Epithelial cell of proximal tubule (primary cell): ENCODE measurements at places on chromosomes 5 and 9. TPM values are rescaled to one million over a fixed set of nuclear protein-coding genes. Genes with fewer than 3 reads are reported as not detected.

The EGFLAM gene
- total RNA-seq, result 0.17 and 1.2 TPM in 2 replicates

DNA sequence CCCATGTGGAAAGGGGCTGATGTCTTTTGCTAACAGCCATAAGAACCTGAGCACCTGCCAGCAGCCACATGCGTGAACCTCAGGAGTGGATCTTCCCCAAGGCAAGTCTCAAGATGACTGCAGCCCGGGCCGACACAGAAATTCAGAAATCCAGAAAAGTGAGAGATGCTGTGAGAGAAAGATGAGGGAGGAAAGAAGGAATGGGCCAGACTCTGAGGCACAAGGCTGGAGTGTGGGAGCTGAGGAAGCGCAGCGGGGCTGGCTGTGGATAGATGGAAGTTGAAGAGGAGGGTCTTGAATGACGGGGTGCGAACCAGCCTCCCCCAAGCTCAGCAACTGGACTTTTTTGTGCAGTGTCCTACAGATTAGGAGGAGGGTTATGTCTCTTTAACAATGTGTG is 337.8 kb downstream of the GADD45G start:
- DNase-seq, result no peak

GRCh38 chr5:178664141-178664540 is 37.3 kb upstream of the CLK4 start:
- no peak for DNase-seq

The EGFL7 gene
- 15.6 and 35.0 TPM in 2 replicates for total RNA-seq

- no peak for DNase-seq
These were observed 4.8 kb upstream of the SNAPC4 start for GRCh38 chr9:136404801-136405136.

DNA sequence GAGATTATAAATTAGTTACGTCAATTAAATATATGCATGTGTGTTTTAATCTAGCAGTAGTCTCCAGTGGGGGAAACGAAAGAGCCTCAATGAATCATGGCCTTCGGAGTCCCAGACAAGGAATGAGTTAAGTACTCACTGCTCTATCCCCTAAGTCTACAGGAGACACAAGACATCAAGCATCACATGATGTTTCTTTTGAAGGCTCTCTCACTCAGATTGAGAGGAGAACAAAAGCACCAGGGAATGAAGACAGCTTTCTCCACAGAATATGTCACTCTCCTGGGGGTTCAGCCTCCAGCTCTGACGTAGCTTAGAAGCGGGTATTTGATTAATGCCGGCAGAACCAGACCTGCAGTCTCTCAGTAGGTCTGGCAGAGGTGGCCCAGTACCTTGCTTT is 381.4 kb downstream of the ACTL7B start:
- no peak for DNase-seq

DNA sequence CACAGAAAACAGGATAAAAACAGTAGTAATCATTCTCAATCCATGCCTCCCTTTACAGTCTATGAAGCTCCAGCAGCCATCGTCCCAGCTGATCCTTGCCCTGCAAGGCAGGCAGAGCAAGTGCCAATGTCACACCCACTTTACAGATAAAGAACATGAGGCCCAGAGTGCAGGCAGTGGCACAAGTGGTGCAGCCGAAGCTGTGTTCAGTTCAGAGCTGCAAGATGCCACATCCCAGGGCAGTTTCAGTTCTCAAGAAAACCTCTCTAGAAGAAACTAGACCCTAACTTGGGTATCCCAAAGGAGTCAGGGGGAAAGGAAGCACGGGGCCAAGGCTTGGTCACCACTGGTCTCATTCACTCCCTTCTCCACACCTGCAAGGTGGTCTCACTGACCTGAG is 34.6 kb upstream of the CPLX2 start:
- no peak for DNase-seq

The RABL6 gene
- total RNA-seq, result 114 and 160 TPM in 2 replicates

DNA sequence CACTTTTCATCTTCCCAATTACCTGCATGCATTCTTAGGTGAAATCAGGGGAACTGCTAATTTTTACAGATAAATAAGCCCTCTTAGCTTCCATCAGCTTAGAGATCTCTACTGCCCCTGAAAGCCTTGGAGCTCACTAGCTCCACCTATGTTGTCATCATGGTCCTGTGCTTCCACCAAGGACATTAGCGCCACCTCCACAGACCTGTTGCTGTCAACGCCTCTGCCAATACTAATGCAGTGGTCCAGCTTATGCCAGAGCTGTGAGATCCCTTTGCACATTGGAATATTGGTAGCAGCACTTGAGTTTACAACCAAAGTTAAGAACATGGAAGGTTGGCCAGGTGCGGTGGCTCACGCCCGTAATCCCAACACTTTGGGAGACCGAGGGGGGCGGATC is 7.7 kb upstream of the SHISAL2B start:
- DNase-seq, result no peak

The GZMA gene
- total RNA-seq, result not detected in 2 replicates

The KIF12 gene
- total RNA-seq, result 13.5 and 39.3 TPM in 2 replicates

DNA sequence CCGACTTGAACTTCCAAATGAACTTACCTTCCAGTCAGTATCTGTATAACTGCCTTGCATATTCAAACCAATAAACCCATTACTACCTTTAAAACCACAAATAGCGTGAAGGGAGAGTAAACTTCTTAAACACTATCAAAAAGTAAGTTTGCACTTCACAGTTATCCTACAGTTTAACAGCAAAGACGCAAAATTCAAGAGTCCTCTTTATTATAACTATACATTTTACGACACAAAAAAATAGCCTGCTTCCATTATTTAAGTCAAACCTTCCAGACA is 1.8 kb downstream of the PTBP3 start:
- no peak for DNase-seq

GRCh38 chr5:16551628-16552027 is 65.2 kb downstream of the RETREG1 start:
- no peak for DNase-seq

- no peak for DNase-seq
These were observed 402.7 kb upstream of the ZNF608 start for GRCh38 chr5:125149110-125149509.

GRCh38 chr5:167969998-167970397 is 321.4 kb upstream of the WWC1 start:
- DNase-seq, result no peak

GRCh38 chr5:10111571-10111970 is 138.1 kb downstream of the ATPSCKMT start:
- no peak for DNase-seq

DNA sequence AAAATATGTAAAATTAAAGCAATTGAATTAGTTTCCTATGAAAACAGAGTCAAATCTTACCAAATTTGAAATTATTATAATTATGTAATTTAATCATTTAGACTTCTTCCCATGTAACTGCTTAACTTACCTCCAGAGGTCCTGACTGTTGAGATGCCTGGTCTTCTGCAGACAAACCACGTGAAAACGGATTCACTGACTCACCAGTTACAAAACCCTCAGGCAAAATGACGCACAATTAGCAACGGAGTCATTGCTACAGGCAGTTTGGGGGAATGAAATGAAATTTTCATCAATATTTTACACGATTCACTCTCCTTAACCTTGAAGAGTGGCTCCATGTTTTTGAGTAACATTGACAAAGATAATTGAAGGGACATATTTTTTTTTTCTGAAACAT is 460.8 kb downstream of the MTRR start:
- DNase-seq, result no peak

GRCh38 chr5:113034182-113034773 is 57.7 kb downstream of the DCP2 start:
- DNase-seq, result no peak

GRCh38 chr5:141007791-141008190 is 41.5 kb downstream of the PCDHAC2 start:
- DNase-seq, result no peak

- no peak for DNase-seq
These were observed 24.3 kb downstream of the CPLX2 start for GRCh38 chr5:175895686-175896102.

DNA sequence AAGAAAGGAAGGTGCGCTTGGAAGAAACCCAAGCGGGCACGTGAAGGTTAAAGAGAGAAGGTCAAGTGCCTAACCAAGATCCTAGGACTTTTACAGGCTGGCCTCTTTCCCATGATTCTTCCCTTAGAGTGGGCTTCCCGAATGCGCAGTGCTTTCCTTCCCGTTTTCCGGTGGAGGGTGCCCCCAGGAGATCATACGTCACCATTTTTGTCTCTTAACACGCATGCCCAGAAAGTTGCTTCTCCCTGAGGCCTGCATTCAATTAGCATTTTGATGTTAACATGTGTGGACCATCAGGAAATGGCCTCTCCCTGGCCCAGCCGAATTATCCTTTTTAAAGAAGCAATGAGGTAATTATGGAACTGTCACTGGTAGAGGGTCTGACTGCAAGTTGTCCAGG is 1.9 kb upstream of the RUSC2 start:
- no peak for DNase-seq

DNA sequence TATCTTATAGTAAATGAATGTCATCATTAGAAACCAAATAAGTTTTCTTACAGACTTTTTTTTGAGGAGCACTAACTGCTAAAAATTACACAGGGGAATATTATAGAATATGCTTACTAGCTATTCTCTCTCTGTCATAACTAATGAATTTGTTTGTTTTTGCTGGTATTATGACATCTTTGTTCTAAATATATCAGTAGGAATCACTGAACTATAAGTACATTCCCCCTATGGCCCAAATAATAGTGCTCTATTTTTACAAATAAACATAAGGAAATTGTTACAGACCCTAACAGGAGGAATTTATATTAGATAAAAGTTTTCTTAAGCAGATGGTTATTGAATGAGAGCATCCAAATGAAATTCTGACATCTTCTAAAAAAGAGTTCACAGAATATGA is 83.0 kb upstream of the RIOK2 start:
- DNase-seq, result no peak

GRCh38 chr5:36164461-36164860 is 12.6 kb downstream of the SKP2 start:
- no peak for DNase-seq

DNA sequence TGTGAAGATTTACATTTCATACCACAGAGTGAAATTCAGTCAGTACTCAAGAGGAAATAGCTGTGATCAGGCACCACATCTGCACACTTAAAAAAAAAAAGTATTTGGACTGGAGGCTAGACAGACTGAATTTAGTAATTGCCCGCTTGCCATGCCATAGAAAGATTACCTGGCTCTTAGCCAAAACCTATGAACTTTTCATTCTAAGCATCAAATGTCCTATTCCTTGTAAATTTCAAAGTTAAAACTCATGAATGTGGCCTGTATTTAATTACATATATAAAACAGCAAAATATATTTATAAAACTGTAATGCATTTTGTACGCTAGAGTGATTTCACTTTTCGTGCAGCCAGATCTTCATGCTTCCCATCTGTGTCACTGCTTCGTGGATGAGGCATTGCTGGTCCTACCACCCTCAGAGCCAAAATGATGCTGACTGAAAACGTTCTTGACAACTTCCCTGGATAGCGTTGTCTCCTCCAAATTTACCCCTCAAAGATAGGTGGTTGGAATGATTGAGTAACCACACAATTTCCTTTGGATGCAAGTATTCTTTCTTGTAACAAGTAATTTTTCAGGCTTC is 447.9 kb upstream of the SGCD start:
- no peak for DNase-seq

- no peak for DNase-seq
These were observed 56.9 kb downstream of the HOMER1 start for GRCh38 chr5:79456890-79457583.

The IFNA2 gene
- not detected in 2 replicates for total RNA-seq

- DNase-seq, result no peak
These were observed 12.5 kb upstream of the LHX2 start for GRCh38 chr9:123998970-123999621.

The ANKRD31 gene
- 0.12 and 0.14 TPM in 2 replicates for total RNA-seq

The SUB1 gene
- 203 and 418 TPM in 2 replicates for total RNA-seq

GRCh38 chr9:84224246-84224645 is 116.3 kb downstream of the SLC28A3 start:
- no peak for DNase-seq

DNA sequence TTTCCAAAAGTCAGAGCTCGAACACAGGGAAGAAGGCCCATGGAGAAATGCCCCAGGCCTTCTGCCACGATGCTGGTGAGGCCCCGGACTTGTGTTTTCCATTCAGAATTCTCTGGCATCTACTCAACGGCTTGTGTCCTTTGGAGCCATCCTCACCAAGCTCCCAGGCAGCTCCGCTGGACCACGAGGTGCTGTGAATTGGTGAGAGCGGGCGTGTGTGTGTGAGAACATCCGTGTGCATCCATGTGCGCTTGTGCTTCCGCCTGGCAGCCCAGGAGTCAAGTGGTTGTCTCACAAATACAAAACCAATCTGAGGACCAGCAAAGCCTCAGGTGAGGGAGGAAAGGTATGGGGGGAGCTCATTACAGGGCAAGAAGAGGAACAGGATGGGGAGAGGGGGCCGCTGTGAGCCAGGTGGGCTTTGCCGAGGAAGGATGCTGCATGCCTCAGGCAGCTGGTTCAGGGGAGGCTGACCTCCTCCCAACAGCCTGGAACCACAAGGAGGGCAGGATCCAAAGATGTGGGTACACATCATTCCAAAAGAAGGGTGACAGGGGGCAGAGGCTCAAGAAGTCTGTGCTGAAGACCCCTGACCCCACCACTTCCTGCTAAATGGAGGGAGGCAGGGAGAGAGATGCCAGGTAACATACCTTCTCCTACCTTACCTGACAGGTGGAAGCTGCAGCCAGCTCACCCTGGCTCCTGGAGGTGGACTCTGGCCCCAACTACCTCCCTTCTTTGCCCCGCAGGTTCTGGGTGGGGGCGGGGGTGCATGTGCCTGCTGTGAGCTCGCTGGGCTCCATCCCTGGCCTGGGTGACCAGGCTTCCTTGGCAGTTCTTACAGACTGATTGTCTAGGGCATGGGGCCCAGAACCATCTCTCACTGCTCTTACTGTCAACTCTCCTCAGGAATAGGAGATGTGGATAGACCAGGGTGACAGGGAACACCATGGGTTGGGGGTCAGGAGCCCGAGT is 196.3 kb downstream of the PAX5 start:
- no peak for DNase-seq

GRCh38 chr5:16881251-16881650 is 54.8 kb downstream of the MYO10 start:
- DNase-seq, result no peak

The RNF183 gene
- 3.9 TPM in 1 of 2 replicates, not detected in the other for total RNA-seq

The PAPPA gene
- total RNA-seq, result 2.5 TPM in 2 replicates

DNA sequence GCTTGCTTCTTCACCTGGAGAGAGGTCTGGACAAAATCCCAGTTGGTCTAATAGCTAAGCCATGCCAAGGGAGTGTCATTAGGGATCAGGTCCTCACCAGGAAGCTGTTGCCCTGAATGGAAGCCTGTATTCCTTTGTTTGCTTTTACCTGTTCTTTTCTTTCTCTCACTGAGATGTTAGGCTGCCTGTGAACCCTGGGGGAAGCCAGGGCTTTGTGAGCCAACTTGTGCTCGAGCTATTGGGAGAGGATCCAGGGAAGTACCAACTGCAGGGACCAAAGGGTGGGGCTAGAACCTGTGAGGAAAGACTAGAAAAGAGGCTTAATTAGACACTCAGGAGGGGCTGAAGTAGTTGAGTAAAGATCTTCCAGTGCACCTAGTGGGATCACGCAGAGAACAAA is 451.2 kb upstream of the TLE4 start:
- DNase-seq, result no peak

The CD180 gene
- not detected in 2 replicates for total RNA-seq
